ENCODE measurements at places on chromosomes 5 and 9.

- no peak for DNase-seq
Observed at GRCh38 chr9:136764301-136764891, at the start of gene LCN15. LCN15 (minus strand) TSS chr9:136764518; CDS start chr9:136764488, 30 bp downstream.

DNA sequence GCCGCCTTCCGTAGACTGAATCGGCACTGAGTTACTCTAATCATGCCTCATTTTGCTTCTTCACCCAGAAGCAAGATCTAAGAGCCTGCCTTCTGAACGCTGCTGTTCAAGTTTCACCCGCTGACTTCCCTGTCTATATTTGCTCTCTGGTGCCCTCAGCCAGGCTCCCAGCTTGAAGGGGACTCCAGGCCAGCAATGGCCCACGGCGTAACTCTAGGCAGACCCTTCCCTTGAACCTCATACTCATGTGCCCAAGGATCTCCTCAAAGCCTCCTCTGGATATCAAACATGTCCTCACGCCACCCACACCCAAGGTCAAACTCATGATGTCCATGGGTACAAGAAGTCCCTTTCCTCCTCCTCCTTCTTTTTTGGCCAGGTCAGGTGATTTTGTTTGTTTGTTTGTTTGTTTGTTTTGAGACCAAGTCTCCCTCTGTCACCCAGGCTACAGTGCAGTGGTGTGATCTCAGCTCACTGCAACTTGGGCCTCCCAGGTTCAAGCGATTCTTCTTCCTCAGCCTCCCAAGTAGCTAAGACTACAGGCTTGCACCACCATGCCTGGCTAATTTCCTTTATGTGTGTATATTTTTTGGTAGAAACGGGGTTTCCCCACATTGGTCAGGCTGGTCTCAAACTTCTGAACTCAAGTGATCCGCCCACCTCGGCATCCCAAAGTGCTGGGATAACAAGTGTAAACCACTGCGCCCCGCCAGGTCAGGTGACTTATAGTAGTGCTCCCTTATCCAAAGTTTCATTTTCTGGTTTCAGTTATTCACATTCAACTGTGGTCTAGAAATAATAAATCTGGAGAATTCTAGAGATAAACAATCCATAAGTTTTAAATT lies 239.0 kb downstream of the SYK start:
- DNase-seq = no peak

DNA sequence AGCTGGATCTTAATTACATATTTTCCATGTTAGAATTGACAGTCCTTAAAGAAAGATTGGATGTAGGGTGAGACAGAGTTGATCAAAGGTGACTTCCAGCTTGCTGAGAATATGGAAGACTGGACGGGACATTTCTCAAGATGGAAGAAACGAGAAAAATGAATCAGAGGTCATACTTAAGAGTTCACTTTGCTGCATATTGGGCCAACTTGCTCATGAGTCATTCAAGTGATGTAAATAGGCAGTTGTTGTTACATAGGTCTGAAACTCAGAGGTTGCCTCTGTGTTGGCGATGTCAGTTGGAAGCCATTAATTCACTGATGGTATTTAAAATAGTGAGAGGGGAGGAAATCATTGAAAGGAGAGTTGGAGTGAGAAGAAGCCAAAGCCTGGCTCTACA lies 132.8 kb downstream of the CD180 start:
- no peak for DNase-seq

DNA sequence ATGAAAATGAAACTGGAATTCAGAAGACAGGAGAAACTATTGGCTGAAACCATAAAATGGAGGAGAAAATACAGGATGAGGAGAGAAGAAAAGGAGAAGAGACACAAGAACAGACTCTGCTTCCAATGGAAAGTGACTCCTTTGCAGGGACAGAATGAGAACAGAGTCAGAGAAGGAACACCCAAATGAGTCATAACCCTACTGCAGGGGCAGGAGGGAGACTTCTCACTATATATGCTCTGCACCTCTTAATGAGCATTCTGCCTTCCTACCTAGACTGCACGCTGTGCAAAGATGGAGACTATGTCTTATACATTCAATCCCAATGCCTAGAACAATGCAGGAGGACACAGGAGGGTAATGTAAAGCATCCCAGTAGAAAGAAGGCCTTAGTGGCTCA lies 2.1 kb downstream of the SAXO1 start:
- no peak for DNase-seq

GRCh38 chr5:93100428-93100827 lies 480.6 kb downstream of the NR2F1-AS1 start:
- DNase-seq = no peak

DNA sequence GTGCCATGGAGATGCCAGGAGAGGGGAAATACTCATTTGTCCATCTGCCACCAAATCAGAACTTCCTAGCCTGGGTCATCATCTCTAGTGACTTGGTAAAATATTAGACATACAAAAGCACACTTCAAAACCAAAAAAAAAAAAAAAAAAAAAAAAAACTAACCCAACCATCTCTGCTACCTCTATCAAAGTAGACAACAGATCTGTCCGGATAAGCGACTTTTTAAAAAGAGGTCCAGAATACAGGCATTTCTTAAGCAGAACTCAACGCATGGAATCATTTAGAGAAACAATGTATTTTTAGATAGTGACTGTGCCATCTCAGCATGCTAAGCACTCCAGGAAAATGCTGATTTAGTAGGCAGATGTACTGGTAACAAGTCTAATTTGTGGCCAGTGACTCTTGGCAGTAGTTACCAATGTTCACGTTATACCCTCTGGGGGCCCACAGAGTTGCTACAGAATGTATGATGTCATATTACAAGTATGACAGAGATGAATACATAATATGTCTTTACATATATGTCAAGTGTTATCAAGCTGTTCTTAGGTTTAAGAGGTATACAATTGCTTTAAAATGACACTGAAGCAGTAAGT lies 107.8 kb downstream of the SMIM23 start:
- DNase-seq = no peak

DNA sequence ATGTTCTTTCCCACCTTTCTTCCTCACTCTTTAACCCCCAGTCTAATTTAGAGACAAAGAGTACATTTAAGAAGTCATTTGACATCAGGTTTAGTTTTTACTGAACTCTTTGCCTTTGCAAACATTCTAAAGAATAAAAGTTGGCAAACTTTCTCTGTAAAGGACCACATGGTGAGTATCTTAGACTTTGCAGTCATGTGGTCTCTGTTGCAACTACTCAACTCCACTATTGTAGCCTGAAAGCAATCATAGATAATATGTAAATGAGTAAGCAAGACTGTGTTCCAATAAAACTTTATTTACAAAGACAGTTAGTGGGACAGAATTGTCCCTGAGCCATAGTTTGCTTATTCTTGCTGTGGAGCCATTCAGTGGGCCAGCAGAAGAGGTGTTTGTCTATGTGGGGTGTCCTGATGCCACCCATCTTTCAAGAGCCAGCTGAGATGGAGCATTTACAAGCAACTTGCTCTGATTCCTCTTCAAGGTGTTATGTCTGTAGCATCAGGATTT lies 25.4 kb downstream of the ABLIM3 start:
- no peak for DNase-seq

GRCh38 chr9:117541181-117541580 lies 126.3 kb upstream of the ASTN2 start:
- DNase-seq = no peak

DNA sequence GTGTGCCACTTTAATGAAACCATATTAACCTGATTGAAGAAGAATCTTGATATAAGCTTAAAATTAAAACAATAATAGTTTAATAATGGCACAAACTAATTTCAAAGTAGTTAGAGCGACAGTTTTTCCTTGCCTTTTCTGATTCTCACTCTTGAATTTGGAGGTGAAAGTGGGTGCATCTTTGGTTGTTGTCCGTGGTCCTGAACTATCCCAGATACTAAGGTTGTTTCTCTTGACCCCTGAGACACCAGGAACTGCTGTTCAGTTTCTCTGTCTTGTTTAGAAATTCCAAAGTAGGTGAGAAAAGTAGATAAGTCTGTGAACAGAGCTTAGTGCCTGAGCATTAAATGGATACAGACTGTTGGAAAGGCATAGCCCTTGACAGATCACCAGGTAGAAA lies 274.7 kb downstream of the FBXL7 start:
- no peak for DNase-seq

DNA sequence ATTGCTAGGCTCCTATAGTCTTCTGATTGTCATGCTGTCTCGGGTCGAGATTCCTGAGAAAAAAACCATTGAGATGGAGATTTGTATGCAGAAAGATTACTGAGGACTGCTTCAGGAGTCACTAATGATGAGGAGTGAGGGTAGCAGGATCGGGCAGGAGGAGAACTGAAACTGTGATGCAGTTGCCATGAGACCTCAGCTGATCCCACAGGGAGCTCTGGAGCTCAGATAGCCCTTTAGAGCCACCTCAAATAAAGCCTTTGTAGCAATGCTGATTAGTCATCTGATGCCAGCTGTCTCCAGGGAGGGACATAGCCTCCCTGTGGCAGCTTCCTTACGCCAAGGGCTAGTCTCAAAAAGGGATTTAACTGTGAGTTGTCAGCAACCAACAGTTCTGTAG lies 256.9 kb downstream of the DMAC1 start:
- no peak for DNase-seq

DNA sequence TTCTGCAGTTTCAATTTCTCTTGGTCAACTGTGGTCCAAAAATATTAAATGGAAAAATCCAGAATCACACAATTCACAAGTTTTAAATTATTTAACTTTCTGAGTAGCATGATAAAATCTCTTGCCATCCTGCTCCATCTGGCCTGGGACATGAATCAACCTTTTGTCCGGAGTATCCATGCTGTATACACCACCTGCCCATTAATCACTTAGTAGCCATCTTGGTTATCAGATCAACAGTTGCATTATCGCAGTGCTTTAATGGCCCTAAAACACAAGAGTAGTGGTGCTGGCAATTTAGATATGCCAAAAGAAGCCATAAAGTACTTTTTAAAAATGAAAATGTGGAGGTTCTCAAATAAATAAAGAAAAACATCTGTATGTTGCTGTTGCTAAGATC lies 25.3 kb downstream of the EFCAB9 start:
- DNase-seq = no peak

DNA sequence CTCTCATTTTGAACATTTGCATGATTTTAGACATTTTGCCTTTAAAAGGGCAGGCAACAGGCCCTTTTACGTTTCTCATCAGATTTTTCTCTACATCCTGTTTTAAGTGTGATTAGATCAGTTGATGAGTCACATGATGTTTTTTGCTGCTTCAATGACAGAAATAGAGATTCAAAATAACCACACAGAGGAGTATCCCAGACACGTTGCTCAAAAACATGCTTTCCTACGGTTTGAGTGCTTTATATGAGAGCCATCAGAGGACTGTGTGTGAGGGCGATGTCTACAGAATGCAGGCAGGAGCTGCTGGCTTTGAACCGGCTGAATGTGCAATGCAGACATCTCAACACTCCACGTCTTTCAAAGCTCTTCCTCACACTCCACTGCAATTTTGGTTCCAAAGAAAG lies 42.1 kb downstream of the OTULIN start:
- DNase-seq = peak; percentile 14

- DNase-seq = no peak
Observed at GRCh38 chr5:179123491-179124272, 63.5 kb downstream of the ZNF354C start.

DNA sequence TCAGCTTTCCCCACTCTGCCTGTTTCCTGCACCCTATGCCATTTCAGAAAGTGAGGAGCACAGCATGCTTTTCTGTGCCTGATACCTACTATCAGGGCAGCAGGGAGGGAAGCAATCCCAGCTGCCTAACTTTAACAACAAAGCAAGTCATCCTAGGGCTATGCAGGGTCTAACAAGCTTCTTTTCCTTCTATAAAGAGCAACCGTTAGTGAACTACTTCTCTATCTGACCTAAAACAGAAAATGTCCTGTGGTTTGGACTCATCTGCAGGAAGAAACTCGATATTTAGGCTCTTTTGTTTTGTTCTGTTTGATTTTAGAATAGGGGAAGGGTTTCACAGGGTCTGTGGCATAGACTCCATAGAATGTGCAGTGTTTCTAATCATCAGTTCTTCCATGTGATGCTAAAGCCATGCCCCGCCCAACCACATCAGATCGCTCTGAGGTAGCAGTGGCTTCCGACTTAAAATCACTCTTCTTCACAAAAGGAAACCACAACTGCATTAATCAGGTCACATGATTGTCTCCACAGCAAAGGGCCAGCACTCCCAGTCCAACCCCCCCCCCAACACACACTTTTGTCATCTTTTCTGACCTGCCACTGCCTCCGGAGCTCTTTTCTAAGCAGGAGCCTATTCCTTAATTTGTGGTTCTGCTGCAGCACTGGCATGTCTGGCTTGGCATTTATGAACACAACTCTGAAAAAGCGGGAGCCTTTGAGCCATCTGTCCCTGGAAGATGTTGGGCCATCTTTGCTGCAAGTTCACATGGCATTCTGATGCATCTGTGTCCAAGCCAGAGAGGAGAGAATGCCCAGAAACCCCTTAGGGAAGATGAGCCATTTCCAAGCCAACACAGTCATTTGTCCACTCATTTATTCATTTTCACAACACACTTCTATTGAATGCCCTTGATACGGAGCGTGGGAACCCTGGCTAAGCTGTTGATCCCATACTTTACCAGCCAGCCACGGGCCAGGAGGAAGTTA lies 71.6 kb downstream of the CFAP90 start:
- DNase-seq = no peak

GRCh38 chr5:167052791-167053190 lies 1238.7 kb upstream of the WWC1 start:
- no peak for DNase-seq

- DNase-seq = peak; percentile 79
Observed at GRCh38 chr5:36876299-36876964, at the start of gene NIPBL. NIPBL (plus strand) TSS chr5:36876769; CDS start chr5:36953697, 76,928 bp downstream.

- DNase-seq = no peak
Observed at GRCh38 chr5:151016700-151017099, 3.7 kb upstream of the GPX3 start.

DNA sequence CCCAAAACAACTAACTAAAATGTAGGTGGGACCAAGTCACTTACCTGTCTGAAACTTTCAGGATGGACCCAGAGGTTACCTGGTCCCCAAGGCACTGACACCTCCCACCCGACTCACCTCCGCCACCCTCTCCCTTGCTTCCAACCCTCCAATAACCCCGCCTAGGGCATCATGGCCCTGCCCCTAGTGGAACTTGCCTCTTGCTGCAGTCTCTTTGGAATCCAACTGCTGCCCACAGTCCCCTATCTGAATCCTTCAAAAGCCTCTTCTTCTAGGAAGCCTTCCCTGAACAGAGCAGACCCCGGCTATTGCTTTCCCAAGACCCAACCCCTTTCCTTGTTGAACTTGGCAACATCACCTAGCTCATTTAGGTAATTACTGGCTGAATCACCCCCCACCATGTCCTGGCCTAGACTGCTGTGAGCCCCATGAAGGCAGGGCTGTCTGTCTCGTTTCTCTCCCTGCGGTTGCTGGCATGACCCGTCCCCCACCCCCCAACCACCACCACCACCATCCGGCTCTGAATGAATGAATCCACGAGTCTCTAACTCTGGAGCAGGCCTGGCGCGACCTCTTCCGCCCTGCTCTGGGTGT lies 9.4 kb downstream of the CRB2 start:
- DNase-seq = no peak

GRCh38 chr5:99061711-99062110 lies 132.9 kb upstream of the CHD1 start:
- DNase-seq = no peak

Data from activated CD8-positive, alpha-beta memory T cell treated with anti-CD3 and anti-CD28 coated beads for 1 hour (primary cell).